ENCODE measurements at places on chromosomes 5 and 9.

DNA sequence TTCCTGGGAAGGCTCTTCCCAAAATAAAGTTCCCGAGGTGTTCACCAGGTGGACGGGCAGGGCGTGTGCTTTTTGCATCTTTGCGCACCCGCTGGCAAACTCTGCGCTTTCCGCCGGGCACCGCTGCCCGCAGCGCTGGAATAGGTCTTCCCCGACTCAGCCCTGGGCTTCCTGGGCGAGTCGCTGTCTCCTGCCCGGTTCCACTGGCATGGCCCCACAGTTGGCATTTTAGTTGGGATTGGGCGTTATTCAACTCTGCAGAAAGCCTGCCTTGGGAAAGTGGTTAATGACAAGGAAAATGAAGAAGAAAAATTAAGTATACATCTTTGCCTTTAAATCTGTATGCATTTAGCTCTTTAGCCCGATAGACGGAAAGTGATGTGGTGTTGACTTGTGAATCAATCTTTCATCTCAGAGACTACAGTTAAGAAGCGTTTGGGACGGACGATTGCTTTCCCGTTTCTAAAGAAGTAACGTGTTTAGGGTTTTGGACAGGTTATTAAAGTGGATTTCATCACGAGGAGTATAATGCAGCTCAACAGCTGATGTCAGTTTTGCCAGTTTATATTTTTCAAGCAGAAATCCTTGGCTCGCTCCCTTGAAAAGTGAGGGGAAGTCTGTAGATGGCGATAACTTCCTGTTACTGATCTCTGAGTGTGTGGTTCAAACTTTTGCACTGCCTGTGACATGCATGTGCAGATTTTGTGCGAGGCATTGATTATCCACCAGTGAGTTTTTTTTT is 946 bp downstream of the ADCY2 start:
- H3K4me3 ChIP-seq = no peak overlapping the region
- no peak for DNase-seq
- no peaks in the 10 kb centered on the region for H3K36me3 ChIP-seq
- H3K27me3 ChIP-seq = peaks cover 30% of the 10 kb centered on the region

DNA sequence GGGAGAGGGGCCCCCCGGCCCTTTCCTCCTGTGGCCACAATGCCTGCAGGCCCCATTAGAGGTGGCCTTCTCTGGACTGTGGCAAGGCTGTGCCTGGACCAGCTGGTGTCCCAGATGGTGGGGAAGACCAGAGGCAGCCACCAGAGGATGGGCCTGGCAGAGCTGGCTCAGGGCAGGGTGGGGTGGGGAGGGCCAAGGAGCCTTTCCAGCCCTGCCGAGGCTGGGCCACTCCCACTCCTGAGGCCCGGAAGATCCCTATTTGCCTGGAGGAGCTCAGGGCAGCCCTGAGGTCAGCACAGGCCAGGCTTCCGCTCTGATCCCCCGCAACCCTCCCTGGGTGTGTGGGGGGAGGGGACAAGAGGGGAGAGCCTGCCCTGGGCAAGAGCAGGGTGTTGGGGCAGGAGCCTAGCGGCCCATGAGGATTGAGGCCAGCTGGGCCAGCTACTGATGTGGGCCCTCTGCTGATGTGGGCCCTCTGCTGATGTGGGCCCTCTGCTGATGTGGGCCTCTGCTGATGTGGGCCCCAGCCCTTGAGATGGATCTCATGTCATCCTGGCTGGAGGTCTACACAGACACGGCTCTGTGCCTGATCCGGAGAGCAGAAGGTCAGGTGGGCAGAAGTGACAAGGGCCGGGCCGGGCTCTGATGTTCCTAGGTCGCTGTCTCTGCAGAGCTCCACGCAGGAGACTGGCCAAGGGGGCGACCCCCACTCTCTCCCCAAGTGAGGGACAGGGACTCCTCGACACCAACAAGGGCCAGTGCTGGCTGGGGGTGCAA is 6.0 kb downstream of the MRPS2 start:
- H3K4me3 ChIP-seq = no peak overlapping the region
- peaks cover 10% of the 10 kb centered on the region for H3K36me3 ChIP-seq
- no peaks in the 10 kb centered on the region for H3K27me3 ChIP-seq
- no peak for DNase-seq
- peaks cover 26% of the 10 kb centered on the region for H3K4me1 ChIP-seq

DNA sequence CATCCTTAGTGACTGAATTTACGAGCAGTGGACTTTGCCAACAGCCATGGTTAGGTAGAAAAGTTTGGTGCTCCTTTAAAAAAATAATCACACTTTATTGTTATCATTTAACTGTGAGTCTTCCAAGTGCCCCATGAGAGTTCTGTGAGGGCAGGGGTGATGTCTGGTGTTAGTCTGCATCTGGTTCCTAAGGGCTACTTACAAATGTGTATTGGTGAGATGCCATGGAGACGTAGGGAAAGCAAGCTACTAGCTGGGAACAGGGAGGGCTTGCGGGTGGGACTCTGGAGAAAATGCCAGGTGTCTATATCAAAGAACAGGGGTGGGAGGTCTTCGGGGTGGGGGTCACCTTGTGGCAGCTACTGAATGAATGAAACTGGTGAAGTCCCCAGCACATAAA is 47.1 kb upstream of the EBF1 start:
- H3K27ac ChIP-seq = no peak overlapping the region
- H3K4me3 ChIP-seq = no peak overlapping the region

GRCh38 chr9:18350995-18351595 is 122.9 kb upstream of the ADAMTSL1 start:
- DNase-seq = no peak
- peaks cover 3% of the 10 kb centered on the region for H3K27me3 ChIP-seq
- no peak overlapping the region for H3K27ac ChIP-seq
- H3K36me3 ChIP-seq = no peaks in the 10 kb centered on the region

DNA sequence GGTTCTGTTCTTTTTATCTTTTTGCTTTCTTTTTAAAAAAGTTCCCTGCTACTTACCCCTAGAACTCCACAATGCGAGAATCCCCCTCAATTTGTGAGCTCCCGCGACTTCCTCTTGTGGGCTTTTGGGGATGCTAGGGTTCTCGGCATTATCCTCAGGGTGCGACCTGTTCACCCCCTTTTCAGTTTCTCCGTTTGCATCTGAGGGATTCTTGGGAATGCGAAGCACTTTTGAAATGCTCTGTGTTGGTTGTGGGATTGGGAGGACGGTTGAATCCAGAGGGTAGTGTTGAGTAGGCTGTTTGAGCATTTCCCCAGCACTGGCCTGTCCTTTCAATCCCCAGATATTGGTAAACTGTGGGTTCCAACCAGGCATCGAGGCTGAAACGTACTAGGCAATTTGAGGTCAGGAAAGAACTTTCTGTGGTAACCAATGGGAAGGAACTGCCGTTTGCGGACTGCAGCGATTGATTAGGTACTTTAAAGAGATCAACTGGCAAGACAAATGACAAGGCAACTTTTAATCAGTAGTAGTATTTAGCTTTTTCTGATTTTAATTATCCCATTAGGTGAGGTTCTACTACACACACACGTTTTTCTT is 415 bp downstream of the XRCC4 start:
- peaks cover 49% of the 10 kb centered on the region for H3K4me1 ChIP-seq
- peak overlapping the region; percentile 98 for H3K4me3 ChIP-seq
- peaks cover 15% of the 10 kb centered on the region for H3K36me3 ChIP-seq
- peak overlapping the region; percentile 98 for H3K27ac ChIP-seq
- DNase-seq = no peak
- H3K27me3 ChIP-seq = no peaks in the 10 kb centered on the region

- DNase-seq = no peak
- H3K27me3 ChIP-seq = no peaks in the 10 kb centered on the region
- peaks cover 98% of the 10 kb centered on the region for H3K4me1 ChIP-seq
- H3K4me3 ChIP-seq = peak overlapping the region; percentile 64
- H3K27ac ChIP-seq = peak overlapping the region; percentile 92
Observed at GRCh38 chr9:76020652-76021051, 130.2 kb downstream of the PCSK5 start.

DNA sequence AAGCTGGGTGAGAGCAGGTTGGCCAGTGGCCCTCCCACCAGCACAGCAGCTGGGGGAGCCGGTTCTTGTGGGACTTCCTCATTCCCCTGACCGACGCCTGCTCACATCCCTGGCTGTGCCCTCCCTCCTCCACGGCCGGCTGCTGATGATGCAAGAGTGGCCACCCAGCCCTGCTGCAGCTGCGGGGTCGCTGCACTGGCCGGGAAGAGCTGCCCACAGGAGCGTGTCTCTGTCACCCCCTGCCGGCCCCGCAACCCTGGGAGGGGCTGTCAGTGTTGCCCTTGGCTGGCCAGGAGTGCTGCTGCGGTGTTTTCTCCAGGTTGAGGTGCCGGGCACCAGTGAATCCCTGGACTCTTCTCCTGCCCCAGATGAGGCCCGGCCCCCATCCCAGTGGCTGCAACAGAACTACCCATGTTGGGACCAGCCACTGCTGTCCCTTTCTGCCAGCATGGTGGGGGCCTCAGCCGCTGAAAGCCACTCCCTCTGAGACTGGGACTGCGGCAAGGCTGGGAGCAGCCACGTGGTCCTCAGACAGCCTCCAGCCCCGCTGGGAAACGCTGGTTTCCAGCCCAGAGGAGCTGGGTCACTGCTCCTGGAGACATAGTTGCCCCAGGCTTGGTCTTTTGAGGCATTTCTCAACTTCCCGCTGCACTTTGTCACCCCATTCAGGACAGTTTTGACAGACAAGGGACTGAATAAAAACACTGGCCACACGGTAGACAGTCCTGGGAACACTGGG is 739 bp downstream of the CARD9 start:
- no peaks in the 10 kb centered on the region for H3K27me3 ChIP-seq
- no peaks in the 10 kb centered on the region for H3K4me1 ChIP-seq
- no peak overlapping the region for H3K27ac ChIP-seq
- H3K36me3 ChIP-seq = no peaks in the 10 kb centered on the region
- no peak overlapping the region for H3K4me3 ChIP-seq

GRCh38 chr9:134150557-134151214 is 13.7 kb downstream of the RNU6ATAC start:
- H3K36me3 ChIP-seq = peaks cover 77% of the 10 kb centered on the region
- DNase-seq = no peak
- no peak overlapping the region for H3K4me3 ChIP-seq
- H3K27me3 ChIP-seq = no peaks in the 10 kb centered on the region
- no peak overlapping the region for H3K27ac ChIP-seq
- no peaks in the 10 kb centered on the region for H3K4me1 ChIP-seq

DNA sequence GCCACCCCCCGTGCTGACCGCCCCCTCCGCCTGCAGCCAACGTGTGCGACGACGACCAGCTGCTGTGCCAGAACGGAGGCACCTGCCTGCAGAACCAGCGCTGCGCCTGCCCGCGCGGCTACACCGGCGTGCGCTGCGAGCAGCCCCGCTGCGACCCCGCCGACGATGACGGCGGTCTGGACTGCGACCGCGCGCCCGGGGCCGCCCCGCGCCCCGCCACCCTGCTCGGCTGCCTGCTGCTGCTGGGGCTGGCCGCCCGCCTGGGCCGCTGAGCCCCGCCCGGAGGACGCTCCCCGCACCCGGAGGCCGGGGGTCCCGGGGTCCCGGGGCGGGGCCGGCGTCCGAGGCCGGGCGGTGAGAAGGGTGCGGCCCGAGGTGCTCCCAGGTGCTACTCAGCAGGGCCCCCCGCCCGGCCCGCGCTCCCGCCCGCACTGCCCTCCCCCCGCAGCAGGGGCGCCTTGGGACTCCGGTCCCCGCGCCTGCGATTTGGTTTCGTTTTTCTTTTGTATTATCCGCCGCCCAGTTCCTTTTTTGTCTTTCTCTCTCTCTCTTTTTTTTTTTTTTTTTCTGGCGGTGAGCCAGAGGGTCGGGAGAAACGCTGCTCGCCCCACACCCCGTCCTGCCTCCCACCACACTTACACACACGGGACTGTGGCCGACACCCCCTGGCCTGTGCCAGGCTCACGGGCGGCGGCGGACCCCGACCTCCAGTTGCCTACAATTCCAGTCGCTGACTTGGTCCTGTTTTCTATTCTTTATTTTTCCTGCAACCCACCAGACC is 80.2 kb downstream of the NTNG2 start:
- H3K4me3 ChIP-seq = peak overlapping the region; percentile 94
- peak; percentile 40 for DNase-seq

GRCh38 chr5:118561971-118562370 is 426.4 kb downstream of the DTWD2 start:
- no peaks in the 10 kb centered on the region for H3K36me3 ChIP-seq
- no peak overlapping the region for H3K27ac ChIP-seq
- H3K4me3 ChIP-seq = no peak overlapping the region
- H3K27me3 ChIP-seq = no peaks in the 10 kb centered on the region

DNA sequence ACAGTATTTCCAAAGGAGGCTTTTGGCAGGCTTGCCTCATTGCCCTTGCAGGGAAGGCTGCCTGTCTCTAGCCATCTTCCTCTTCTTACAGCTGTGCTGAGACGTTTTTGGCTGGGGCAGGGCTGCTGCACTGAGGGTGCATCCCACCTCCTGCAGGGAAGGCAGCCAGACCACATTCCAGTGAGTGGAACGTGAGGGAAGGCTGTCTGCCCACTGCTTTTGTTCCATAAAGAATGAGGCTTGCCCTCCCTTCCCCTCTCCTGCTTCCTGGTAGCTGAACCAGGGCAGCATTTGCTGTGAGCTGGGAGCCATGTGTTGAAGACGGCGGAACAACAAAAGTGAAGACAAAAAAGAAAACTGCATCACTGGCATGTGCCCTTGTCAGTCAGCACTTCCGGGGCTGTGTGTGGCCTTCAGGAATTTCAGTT is 16.8 kb downstream of the MGAT1 start:
- peaks cover 36% of the 10 kb centered on the region for H3K4me1 ChIP-seq
- no peak for DNase-seq
- H3K27me3 ChIP-seq = no peaks in the 10 kb centered on the region
- H3K4me3 ChIP-seq = no peak overlapping the region
- peaks cover 21% of the 10 kb centered on the region for H3K36me3 ChIP-seq
- H3K27ac ChIP-seq = peak overlapping the region; percentile 83

GRCh38 chr5:110973510-110973909 is 98.0 kb upstream of the TSLP start:
- H3K4me1 ChIP-seq = no peaks in the 10 kb centered on the region
- H3K27ac ChIP-seq = no peak overlapping the region
- no peak for DNase-seq
- no peak overlapping the region for H3K4me3 ChIP-seq
- H3K36me3 ChIP-seq = no peaks in the 10 kb centered on the region
- peaks cover 1% of the 10 kb centered on the region for H3K27me3 ChIP-seq

GRCh38 chr5:145236127-145236526 is 599.0 kb downstream of the PRELID2 start:
- H3K4me1 ChIP-seq = no peaks in the 10 kb centered on the region
- H3K27ac ChIP-seq = no peak overlapping the region
- no peak overlapping the region for H3K4me3 ChIP-seq
- no peaks in the 10 kb centered on the region for H3K36me3 ChIP-seq

DNA sequence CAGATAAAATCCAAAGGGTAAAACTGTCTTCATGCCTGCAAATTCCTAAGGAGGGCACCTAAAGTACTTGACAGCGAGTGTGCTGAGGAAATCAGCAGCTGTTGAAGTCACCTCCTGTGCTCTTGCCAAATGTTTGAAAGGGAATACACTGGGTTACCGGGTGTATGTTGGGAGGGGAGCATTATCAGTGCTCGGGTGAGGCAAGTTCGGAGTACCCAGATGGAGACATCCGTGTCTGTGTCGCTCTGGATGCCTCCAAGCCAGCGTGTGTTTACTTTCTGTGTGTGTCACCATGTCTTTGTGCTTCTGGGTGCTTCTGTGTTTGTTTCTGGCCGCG is 727 bp upstream of the ADRB2 start:
- H3K27ac ChIP-seq = peak overlapping the region; percentile 77
- H3K4me3 ChIP-seq = peak overlapping the region; percentile 85
- no peaks in the 10 kb centered on the region for H3K27me3 ChIP-seq
- no peak for DNase-seq
- H3K4me1 ChIP-seq = peaks cover 41% of the 10 kb centered on the region

GRCh38 chr9:95366731-95367325 is 49.3 kb upstream of the FANCC start:
- no peak overlapping the region for H3K27ac ChIP-seq
- no peaks in the 10 kb centered on the region for H3K4me1 ChIP-seq
- H3K27me3 ChIP-seq = peaks cover 41% of the 10 kb centered on the region
- no peaks in the 10 kb centered on the region for H3K36me3 ChIP-seq
- DNase-seq = no peak

All from naive thymus-derived CD8-positive, alpha-beta T cell (primary cell).